Adipocyte (in vitro differentiated cells): ENCODE measurements at places on chromosomes 7 and 10.

GRCh38 chr10:130174328-130174727 lies 38.1 kb downstream of the GLRX3 start:
- peak; percentile 9 for DNase-seq

DNA sequence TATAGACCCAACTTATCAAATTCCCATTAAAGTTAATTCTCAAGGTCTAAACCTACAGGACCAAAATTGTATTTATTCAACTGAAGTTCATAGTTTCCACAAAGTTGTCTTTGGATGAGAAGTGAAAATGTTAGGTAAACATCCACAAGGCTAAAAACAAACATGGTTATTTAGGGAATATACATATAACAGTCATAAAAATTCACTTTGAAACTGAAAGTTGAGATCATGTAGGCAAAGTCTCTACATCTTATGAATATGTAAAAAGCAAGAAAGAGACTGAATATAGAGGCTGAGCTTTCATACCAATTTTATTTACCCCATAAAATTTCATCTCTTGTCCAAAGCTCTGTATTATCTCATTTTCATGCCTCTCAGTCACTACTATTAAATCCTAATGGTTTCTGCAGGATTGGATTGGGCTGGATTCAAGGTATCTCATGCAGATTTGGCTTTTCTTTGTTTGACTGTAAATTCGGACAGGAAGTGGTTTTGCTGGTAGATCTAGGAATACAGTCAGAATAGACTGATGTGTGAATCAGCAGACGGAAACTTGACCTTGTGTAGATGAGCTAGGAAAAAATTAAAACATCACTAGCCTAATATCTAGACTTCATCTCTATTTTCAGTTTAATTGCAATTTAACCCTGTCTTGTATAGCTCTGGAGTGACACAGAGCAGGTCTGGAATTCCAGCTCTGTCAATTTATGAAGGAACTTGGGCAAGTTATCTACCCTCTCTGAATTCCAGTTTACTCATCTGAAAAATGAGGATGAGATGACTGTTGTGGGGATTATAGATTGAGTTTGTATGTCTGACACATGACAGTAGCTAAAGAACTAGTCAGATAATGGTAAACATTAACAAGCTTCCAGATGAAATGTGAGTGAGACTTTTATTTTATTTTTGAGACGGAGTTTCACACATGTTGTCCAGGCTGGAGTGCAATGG lies 27.3 kb upstream of the SKAP2 start:
- DNase-seq: no peak

GRCh38 chr7:158120316-158120715 lies 467.3 kb downstream of the PTPRN2 start:
- DNase-seq: no peak

DNA sequence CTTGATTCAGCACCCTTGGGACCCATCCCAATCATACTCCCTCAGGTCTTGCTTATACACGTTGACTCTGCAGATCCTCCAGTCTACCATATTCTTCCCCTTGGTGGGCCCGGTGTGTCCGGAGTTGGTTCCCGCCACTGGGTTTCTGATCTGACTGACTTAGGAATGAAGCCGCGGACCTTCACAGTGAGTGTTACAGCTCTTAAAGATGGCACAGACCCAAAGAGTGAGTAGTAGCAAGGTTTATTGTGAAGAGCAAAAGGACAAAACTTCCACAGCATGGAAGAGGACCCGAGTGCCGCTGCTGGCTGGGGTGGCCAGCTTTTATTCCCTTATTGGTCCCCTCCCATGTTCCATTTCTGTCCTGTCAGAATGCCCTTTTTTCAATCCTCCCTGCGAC lies 5.9 kb upstream of the GDF10 start:
- no peak for DNase-seq

GRCh38 chr10:73644767-73645166 lies 3.5 kb upstream of the MYOZ1 start:
- DNase-seq: no peak

DNA sequence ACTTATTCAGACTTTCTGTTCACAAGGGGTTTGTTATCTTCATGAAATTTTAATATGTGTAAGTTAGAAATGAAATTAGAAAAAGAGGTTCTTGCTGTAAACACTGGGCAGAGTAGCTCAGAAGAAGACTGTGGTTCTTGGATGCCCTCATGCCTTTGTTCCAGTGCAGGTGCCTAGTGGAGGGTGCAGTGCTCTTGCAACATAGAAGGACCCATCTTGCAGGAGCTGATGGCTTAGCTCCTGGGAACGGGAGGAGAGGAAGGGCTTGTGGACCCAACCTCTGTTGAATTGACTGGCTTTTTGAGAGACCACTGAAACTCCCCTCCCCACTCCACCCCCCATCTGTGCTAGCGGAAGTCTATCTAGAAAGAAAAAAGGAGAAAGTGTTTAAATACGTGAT lies 116.8 kb downstream of the GLCCI1 start:
- DNase-seq: no peak

- DNase-seq: no peak
Observed at GRCh38 chr7:117048114-117048866, 95.0 kb downstream of the ST7 start.

DNA sequence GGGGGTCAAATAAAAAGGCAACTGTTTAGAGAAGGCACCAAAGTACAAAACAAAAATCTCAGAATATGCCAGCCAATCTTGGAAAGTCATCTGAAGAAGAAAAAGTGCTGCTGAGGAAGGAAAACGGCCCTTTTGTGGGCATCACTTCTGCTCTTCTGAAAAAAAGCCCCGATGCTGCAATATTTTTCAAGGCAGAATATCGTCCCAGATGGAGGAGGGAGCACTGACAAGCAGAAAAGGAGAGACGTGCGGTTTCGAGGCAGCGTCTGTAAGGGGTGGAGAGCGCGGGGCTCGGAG lies 959 bp upstream of the ATRNL1 start:
- DNase-seq: no peak

GRCh38 chr7:17075601-17076255 lies 193.9 kb upstream of the AGR3 start:
- no peak for DNase-seq

GRCh38 chr7:20786049-20786412 lies 655 bp downstream of the SP8 start:
- no peak for DNase-seq

DNA sequence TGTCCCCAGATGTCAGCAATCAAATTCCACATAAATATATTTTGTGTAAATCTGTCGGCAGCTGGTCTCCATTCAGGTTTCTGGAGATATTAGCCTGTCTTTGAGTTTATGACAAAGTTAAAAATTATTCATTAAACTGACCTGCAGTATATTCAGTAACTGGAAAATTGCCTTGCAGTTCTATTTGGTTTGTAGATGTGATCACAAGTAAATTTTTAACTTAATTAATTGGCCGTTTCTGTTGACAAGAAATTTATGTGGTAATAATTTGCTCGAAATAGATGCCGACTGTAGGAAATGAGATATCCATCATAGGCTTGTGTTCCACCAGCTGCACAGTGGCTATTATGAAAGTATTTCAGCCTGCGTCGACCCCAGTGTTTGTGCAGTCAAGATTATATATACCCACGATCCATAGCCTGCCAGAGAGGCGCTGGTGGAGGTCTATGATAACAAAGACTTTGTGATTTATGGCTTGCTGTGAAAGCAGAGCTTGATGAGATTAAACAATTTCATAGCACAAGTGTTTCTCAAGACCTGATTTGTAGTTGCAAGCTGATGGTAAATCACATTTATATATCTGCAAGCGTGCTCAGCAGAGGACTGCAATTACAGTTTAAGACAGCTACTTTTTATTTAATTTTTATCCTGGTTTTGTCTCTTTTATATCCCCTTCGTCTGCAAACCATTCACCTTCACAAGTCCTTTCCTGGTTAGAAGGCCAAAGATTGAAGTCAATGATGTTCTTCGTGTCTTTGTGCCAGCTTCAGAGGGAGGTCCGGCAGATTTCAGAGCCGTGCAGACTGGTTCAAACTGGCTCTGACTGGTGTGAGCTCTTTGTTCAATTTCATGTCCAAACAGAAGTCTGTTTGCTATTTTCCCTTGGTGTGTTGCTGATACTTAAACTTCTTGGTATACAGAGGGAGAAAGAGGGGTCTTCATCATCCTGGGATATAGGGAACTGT lies 850.9 kb downstream of the LRMDA start:
- DNase-seq: no peak

GRCh38 chr10:21514818-21515351 lies 10.6 kb downstream of the SKIDA1 start:
- DNase-seq: no peak

GRCh38 chr7:130390486-130390885 lies 10.2 kb downstream of the CPA1 start:
- DNase-seq: peak; percentile 33

DNA sequence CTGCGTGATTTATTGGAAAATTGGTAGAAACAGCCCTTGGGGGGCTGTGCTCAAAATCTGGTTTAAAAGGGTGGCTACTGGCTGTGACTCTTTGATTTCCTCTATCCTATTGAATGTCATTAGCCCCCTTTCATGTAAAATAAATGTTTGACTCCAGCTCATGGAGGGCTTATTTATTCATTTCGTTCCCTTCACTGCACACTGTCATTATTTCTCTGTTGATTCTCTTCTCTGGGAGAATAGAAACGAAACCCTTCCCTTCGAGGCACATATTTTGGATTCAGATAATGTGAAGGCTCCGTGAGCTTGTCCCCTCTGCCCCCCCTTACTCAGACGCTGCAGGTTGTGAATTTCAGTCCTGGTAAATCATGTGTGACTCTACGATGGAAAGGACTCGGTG lies 203.9 kb upstream of the GPR26 start:
- no peak for DNase-seq

DNA sequence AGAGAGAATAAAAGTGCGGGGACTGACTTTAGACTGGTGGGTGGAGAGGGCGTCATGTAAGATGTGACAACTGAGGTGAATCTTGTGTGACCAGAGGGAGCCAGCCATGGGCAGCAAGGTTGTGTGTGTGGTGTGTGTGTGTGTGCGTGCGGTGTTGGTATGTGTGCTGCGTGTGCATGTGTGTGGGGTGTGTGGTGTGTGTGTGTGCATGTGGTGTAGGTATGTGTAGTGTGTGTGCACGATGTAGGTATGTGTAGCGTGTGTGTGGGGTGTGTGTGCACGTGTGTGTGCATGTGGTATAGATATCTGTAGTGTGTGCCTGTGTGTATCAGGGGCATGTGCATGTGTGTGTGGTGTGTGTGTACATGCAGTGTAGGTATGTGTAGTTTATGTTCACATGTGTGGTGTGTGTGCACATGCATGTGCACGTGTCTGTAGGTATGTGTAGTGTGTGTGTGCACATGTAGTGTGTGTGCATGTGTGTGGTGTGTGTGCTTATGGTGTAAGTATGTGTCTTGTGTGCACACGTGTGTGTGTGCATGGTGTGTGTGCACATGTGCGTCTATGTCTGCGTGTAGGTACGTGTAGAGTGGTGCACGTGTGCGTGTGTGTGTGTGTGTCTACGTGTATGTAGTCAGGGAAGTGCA lies 312.3 kb upstream of the MKI67 start:
- DNase-seq: no peak

GRCh38 chr10:85433248-85433647 lies 933.3 kb downstream of the GRID1 start:
- DNase-seq: no peak

GRCh38 chr7:110204527-110204926 lies 886.4 kb upstream of the LRRN3 start:
- DNase-seq: no peak

- DNase-seq: no peak
Observed at GRCh38 chr10:6200440-6200733, 2.3 kb upstream of the PFKFB3 start.

GRCh38 chr10:27646194-27646593 lies 99.4 kb downstream of the MKX start:
- peak; percentile 77 for DNase-seq

GRCh38 chr7:19069842-19070241 lies 47.6 kb downstream of the TWIST1 start:
- no peak for DNase-seq

- DNase-seq: peak; percentile 10
Observed at GRCh38 chr10:79608505-79609375, 2.0 kb upstream of the SFTPA1 start.

- DNase-seq: no peak
Observed at GRCh38 chr10:1724921-1725488, 12.3 kb downstream of the ADARB2 start.

GRCh38 chr10:71213761-71214440 lies 1.5 kb downstream of the UNC5B start:
- peak; percentile 66 for DNase-seq
